ENCODE measurements at places on chromosomes 5 and 9.
A peak's percentile ranks its signal among the peaks of the same experiment; 100 is the strongest.

- no peak for DNase-seq
Measured at GRCh38 chr5:142032747-142033631, 20.2 kb upstream of the GNPDA1 start.

GRCh38 chr5:160750938-160751657, 100.9 kb downstream of the ATP10B start:
- DNase-seq, result no peak

- DNase-seq, result no peak
Measured at GRCh38 chr5:171630350-171631065, 155.1 kb upstream of the SMIM23 start.

DNA sequence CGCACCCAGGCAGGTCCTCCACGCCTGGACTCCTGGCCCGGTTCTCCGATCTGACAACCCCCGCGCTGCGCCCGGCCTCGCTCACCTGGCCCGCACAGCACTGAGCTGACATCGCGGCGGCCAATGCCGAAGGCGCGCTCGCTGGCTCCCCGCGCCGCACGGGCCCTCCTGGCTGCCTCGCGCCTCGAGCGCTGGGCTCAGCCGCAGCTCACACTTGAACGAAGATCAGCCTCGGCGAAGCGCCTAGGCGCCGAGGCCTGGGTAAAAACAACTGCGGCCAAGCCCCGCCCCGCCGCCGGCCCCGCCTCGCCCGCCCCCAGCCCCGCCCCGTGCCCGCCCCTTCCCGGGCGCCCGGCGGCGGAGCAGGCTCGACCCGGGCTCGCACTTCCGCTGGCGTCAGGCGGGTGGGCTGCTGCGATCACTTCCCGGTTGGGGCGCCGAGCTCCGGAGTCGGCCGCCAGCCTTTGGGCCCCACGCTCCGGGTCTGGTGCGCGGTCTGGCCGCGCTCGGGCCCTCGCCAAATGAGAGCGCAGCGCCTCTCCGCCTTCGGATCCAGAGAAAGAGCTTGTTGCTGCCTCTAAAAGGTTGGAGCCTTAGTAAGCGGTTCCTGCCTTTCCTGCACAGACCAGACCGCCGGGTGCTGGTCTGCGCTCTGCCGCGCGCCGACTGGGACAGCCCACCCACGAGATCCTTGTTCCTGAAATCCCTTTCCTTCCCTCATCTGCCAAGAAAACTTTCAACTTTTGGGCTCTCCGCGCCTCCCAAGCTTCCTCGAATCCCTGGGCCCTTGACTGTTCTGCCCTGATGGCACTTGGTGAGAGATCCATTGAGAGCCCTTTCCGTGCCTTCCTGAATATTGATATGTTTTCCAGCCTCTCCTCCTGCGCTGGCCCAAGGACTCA, at the start of gene SERINC5:
TSS of gene SERINC5 (minus strand) at position 238 of the 902 bp plus-strand sequence. CDS start at position 112, 126 bp downstream.
- DNase-seq, result peak; percentile 76

- no peak for DNase-seq
Measured at GRCh38 chr5:55223812-55224240, 3.3 kb downstream of the MCIDAS start.

DNA sequence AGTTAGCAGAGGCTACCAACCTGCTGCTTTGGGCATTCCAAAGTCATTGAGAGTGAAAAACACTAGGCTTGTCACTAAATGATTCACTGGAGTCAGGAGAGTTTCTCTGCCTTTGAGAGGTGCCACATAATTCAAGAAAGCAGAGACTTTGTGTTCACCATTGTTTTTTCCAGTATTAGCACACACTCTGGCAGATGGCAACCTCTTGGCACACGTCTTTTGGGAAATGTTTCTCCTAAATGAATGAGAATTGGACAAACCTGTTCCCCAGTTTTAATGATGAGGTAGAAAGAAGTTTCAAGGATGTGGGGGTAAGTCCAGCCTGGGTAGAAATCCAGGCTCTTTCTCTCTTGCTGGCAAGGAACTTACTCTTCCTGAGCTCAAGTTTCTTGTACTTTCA, 259.1 kb downstream of the GABRB2 start:
- no peak for DNase-seq

GRCh38 chr5:167820101-167820990, 471.1 kb upstream of the WWC1 start:
- no peak for DNase-seq

DNA sequence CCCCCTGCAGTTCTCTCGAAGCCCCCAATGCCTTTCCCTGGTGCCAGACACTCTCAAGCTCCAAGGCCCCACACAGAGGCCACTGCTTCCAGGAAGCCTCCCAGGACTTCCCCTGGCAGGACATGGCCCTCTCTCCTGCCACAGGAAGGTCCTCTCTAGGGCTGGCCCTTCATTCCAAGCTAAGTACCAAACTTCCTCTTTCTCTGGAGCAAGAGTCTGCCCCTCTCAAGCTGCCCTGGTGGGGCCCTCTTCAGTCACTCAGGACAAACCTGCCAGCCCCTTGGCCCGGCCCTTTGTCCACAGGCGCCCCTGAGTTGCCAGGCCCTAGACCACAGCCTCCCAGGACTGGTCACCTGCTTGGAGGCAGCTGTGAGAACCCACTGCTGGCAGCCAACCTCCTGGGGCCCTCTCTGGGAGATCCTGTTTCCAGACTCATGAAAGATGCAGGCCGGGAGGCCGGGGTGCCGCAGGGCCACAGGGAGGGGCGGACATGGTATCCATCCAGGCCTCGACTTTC, 6.6 kb downstream of the NINJ1 start:
- no peak for DNase-seq

DNA sequence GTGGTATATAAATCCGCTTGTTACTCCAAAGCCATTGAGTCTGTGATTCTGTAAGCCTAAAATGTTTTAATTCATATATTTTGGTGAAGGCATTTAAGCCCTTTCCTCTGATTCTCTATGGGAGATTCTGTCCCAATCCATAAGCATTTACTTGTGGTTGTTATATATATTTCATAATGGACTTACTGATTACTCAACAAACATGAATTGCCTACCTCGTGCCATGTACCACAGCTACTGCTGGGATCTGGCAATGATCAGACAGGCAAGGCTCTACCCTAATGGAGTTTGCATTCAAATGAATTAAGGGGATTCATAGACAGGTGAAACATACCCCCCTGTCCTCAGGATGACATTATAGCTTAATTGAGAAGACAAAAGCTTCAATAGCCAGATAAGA, 54.5 kb downstream of the C9orf152 start:
- no peak for DNase-seq

- no peak for DNase-seq
Measured at GRCh38 chr5:984774-985173, 23.8 kb upstream of the NKD2 start.

GRCh38 chr5:174725261-174725990, 1.0 kb downstream of the MSX2 start:
- DNase-seq, result no peak

DNA sequence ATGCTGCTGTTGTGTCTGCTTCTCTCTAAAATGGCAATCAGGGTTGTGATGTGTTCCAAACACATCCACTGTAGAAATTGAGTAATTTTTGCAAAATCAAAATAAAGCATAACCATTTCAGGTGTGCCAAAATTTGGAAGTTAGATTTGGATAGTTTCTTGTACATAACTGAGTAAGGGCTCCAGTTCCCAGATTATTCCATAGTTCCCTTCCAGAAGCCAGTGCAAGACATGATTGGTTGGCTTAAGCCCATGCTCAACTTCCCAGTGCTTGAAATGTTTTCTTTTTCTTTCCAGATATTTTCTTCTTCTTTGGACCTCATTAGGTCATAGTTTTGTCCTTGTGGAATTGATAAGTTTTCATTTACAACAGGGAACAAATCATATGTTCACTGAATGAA, 64.2 kb downstream of the SNCAIP start:
- DNase-seq, result no peak

Measured in HTR-8/SVneo (cell line).